ENCODE measurements at places on chromosomes 2 and 18. TPM values are rescaled to one million over a fixed set of nuclear protein-coding genes. Genes with fewer than 3 reads are reported as not detected.

DNA sequence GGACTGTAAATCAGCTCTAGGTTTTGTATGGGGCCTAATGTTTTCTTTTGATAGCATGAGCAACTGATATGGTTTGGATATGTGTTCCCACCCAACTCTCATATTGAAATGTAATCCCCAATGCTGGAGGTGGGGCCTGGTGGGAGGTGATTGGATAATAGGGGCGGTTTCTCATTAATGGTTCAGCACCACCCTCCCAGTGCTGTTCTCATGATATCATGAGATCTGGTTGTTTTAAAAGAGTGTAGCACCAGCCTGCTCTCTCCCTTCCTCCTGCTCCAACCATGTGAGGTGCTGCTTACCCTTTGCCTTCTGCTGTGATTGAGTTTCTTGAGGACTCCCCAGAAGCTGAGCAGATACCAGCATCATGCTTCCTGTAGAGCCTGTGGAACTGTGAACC is 140.2 kb upstream of the SKOR2 start:
- no peak for DNase-seq

GATA6 gene
- 1.6 TPM for polyA plus RNA-seq

SLC11A1 gene
- polyA plus RNA-seq = 0.89 TPM

MC5R gene
- 2.2 TPM for polyA plus RNA-seq

KCNJ13 gene
- polyA plus RNA-seq = 0.12 TPM

DNA sequence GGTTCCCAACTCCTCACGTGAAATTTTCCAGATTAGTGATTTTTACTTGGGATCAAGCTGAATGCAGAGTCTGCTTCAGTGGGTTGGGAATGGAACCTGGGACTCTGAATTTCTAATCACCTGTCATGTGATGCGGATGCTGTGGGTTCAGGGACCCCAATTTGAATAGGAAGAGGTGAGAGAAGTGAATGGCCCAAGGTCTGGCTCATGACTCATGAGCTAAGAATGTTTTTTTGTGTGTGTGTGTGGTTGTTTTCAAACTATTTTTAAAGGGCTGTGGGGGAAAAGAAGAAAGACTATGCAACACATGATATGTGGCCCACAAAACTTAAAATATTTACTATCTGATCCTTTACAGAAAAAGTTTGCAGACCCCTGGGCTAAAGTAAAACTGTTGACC is 108.5 kb upstream of the CYRIA start:
- no peak for DNase-seq

- no peak for DNase-seq
Observed at GRCh38 chr2:53208815-53209214, 558.8 kb upstream of the CHAC2 start.

DNA sequence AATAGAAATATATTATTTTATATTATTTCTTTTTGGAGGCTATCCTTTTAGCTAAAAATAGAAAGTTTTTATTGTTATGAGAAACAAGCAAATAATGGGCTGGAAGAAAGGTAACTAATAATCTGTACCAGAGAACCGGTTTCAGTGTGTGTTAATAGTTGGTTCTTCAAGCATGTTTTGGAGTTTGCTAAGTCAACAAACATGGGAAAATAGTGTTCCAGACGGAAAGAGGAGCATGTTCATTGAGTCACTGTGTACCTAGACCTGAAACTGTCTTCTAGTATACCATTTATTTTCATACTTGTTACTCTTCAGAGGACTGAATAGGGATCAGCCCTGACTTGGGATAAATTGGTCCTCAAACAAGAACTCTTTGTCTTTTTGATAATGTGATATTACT is 134.5 kb upstream of the CWC22 start:
- DNase-seq = no peak

Measured in muscle of arm (tissue), 14 donors.